ENCODE measurements at places on chromosomes 2 and 18.

GRCh38 chr2:187174582-187174981 is 273.5 kb downstream of the CALCRL start:
- no peak for DNase-seq

DNA sequence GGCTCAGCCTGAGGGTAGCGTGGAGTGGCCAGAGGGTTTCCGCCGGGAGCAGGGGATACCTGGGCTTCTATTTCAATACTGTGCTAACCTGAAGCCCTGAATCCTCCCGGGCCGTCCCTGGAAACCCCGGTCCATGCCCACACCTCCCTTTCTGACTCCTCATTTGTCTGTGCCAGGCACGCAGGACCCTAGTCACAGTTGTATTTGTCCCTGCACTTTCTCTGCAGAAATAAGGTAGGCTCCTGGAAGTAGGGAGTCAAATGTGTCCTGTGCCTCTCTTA is 418.8 kb upstream of the HS6ST1 start:
- DNase-seq: no peak

DNA sequence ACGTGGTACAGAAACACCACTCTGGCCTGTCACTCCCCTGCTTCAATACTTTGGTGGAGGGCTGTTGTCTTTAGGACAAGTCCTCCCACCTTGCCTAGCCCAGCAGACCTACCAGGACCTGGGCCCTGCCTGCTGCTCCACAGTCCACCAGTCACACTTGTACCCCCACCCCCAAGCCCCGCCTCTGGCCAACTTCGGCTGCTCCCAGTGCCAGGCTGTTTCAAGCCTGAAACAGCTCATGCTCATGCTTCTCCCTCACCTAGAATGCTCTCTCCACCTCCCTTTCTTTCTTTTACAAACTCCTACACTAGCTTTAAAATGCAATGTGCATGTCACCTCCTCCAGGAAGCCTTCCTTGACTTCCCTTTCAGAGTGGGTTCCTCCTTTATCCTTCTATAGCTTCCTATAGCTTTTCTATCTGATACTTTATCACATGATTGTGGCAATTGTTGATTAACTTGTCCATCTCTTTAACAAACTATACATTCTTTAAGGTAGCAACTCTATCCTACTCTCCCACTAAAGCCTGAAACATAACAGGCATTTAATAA is 4.8 kb upstream of the OXER1 start:
- no peak for DNase-seq

DNA sequence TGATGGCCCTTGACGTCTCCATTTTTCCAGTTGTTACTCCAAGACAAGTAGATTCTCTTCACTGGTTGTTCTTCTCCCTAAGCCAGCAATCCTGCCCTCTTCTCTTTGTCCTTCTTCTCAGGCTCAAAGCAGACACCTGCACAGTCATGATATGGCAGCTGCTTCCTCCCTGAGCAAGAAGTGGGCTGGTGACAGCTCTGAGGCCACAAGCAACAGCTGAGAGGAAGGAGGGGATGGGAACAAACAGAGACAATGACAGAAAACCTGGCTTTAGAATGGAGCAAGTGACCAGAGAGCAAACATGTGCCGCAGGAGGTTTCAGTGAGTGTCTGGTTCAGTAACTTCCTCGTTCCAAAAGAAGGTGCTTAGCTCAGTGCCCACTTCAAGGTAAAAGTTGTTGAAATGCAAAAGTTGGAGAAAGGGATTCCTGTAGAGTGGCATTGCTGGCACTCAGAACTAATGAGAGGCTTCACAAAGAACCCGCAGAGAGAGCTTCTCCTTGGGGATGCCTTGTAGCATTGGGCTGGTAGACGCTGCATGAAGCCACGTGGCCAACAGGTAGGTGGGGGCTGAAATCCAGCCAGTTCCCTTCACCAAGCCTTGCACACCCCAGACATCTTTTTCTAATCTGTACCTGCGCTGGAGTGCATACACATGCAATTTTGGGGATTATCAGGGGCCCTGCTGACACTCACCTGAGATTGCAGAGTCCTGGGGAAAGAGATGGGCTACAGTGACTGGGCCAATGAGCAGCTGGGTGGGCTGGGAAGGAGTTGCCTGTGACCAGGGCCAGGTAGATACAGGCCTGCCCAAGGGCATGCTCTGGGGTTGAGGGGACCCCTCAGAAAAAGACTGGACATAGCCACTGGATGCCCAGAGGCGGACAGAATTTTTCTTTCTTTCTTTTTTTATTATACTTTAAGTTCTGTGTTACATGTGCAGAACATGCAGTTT is 153.3 kb upstream of the RAB12 start:
- DNase-seq: no peak

DNA sequence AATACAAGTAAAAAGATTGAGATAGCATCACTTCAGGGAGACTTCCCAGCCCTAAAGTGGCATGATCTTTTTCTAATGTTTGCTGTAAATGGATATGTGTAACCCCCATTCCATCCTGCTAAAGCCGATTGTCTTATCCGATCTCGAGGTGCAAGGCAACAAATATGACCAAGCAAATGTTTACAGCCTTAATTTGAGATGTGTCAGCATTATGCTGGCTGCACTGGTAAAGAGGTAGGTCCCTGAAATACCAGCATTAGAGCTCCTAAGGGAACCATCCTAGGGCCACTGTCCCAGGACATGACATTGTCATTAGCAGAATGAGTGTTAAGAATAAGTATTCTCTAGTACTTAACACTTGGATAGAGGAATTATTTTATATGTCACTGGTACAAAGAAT is 108.4 kb downstream of the EPC2 start:
- no peak for DNase-seq

- no peak for DNase-seq
Measured at GRCh38 chr2:195675783-195676427, 18.9 kb downstream of the SLC39A10 start.

- no peak for DNase-seq
Measured at GRCh38 chr2:101569886-101570520, 95.1 kb upstream of the RFX8 start.

DNA sequence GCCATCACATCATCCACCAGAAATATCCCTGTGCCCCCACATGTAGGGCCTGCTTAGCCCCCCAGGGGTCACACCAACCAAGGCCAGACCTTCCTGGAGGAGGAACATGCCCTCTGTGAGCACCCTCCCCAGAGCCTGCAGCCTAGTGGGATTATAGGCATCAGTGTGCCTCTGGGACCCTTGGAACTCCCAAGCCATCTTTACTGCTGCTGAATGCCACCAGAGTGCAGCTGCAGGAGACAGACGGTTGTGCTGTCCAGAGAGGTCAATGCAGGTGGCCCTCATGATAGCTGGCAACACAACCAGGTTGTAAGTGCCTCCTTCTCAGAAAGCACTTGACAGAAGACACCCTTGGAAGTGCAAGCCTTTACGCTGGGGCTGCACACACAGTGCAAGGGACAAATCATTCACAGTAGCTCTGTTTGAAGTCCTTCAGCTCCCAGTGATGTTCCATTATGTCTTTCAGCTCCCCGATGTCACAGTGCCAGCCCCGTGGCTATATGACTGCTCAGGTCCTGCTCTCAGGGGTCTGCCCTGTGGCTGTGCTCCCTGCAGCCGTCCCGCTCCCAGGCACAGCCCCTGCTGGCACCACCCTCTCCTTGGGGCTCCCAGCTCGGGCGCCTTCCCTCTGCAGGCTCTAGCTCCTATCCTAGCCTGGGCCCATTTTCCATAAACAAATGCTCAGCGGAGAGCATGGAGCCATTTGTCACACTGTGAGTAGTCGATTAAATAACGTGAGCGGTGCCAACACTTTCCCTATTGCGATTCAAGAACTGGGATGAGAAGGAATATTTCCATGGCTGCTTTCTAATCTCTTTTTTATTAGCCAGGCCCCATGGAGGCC is 65.1 kb downstream of the EDAR start:
- DNase-seq: no peak

GRCh38 chr2:48183991-48184390 is 277.7 kb upstream of the FBXO11 start:
- DNase-seq: no peak

GRCh38 chr2:120503206-120503792 is 157.4 kb downstream of the INHBB start:
- DNase-seq: no peak

- no peak for DNase-seq
Measured at GRCh38 chr2:88027697-88028389, 11.5 kb upstream of the RNU2-63P start.

- DNase-seq: no peak
Measured at GRCh38 chr2:100744589-100744988, 75.3 kb upstream of the NPAS2 start.

GRCh38 chr2:182565911-182566567 is 139.2 kb upstream of the PDE1A start:
- no peak for DNase-seq

GRCh38 chr2:219209236-219210195 is 2.9 kb downstream of the ZFAND2B start:
- no peak for DNase-seq

DNA sequence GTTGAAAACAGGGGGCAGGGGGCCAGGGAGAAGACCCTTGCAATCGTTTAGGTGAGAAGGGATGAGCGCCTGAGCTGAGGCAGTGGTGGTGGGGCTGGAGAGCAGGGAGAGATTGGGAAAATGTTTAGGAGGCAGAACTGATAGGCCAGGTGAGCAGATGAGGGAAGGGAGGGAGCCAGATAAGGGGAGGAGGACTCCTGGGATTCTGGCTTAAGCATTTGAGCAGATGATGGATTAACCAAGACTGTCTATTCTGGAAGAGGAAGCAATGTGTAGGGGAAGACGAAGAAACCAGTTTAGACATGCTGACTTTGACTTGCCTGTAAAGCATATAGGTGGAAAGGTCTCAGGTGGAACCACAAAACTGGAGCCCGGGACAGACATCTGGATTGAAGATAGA is 49.9 kb upstream of the ASPRV1 start:
- DNase-seq: no peak

DNA sequence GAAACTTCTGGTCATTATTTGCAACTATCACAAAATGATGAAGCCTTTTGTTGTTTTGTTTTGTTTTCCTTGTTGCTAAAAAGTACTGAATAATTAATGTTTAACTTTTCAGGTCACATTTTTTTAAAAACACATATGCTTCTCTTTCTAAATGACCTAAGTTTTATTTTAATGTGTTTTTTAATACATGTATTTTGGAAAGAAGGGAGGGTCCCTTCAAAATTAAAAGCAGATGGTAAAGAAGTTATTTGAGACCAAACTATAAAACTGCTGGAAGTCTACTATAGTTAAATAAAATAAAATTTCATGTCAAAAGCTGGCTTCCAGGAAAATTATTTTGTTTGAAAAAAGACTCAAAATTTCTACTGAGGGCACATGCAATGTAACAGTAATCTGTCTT is 39.5 kb upstream of the ASNSD1 start:
- no peak for DNase-seq

DNA sequence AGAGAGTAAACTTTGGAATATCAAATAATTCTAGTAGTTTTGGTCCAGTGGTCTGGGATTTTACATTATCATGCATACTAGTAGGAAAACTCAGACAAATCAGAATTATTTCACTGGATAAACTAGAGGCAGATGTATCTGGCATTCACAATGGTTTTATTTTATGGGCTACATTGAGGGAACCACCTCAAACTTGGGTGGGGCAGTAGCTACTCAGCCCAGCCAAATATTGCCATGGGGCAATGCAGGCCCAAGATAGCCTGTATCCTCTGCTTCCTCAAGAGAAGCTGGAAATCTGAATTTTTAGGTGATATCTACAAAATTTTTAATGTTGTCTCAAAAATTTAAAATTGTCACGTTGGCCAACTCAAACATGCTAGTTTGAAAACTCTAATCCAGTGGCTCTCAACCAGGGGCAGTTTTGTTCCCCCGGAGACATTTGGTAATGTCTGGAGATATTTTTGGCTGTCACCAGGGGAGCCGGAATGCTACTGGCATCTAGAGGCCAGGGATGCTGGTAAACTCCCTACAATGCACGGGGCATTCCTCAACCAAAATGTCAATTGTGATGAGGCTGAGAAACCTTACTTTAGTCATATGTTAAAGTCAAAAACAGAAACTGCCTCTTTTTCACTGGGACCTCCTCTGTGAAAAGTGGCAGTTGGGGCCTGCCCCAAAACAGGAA is 172.8 kb upstream of the SPRED2 start:
- DNase-seq: no peak

- no peak for DNase-seq
Measured at GRCh38 chr2:20425884-20426283, 21.0 kb upstream of the RHOB start.

- no peak for DNase-seq
Measured at GRCh38 chr2:150143087-150143536, 344.4 kb downstream of the RND3 start.

- DNase-seq: no peak
Measured at GRCh38 chr2:238098901-238099713, 1.0 kb upstream of the ESPNL start.

- no peak for DNase-seq
Measured at GRCh38 chr2:120600335-120600734, 135.3 kb upstream of the GLI2 start.

All from CD4-positive, alpha-beta T cell treated with Interleukin-2 at 100 ng/mL for 4 hours (primary cell).